ENCODE measurements at places on chromosomes 7 and 10.

- DNase-seq = no peak
These were observed 48.7 kb downstream of the ODAD2 start for GRCh38 chr10:27950242-27950564.

- DNase-seq = no peak
These were observed 37.0 kb upstream of the LCOR start for GRCh38 chr10:96794836-96795733.

GRCh38 chr10:9709849-9710248 is 1307.8 kb upstream of the CELF2 start:
- DNase-seq = no peak

DNA sequence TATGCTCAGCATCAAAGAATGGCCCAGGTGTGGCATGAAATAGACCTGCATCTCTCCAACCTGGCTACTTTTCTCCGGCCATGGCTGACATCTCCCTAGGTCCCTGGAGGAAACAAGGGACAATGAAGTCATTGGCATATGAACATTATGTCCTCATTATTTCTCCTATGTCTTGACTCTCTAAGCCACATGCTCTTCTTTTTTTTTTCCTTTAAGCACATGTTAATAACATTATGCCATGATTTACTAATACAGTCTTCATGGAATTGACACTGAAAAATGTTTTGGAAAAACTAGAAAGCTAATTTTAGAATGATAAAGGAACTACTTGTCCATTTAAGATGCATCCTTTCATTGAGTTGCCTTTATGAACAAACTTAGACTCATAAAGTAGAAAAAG is 628.9 kb downstream of the TNS3 start:
- no peak for DNase-seq

- no peak for DNase-seq
These were observed 12.8 kb upstream of the KAT6B start for GRCh38 chr10:74813381-74814259.

DNA sequence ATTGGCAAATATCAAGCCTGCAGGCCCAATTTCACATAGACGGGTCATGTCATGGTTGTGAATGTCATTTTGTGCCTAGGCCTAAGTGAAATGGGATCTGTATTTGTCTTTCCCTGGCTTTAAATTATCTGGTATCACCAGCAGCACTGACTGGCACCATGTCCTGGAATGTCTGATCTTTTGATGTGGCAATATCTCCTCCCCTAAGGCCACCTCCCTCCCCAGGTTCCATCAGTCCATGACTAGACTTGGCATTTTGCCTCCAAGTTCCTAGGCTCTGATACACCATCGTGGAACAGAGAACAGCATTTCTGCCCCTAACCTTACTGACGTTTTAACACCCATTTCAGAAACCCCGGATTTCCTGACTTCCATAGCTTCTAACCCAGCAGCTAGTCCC is 513.9 kb downstream of the GALNT17 start:
- no peak for DNase-seq

DNA sequence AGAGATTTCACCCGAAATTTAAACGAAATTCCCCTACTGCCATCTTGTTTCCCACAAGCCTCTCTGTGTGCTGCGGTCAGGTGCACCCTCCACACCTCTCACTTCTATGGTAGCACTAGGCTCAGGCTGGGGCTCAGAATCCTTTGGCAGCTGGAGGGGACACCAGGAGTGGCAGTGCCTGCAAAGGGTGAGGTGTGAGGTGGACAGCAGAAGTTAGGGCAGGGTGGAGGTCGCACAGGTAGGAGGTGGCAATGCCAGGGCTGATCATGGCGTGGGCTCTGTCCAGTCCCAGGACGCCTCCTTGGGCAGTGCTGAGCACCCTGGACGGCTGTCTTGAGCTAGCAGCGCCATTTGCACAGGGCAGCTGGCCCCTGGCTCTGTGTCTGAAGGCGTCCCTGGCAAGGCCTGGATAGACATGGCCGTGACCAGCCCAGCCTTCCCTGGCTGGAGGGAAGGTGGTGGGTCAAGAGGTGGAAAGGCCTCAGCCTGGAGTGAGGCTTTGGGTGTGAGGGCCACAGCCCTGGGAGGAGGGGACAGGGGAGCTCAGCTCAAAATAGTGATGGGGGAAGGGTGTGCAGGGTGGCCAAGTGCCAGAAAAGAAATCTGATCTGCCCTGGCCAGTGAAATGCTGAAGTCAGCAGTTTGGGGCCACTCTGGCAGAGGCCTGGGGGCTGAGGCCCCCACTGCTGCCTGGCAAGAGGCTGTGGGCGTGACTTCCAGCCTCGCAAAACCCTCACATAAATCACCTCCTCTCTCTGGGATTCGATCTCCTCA is 40.0 kb downstream of the ZCCHC24 start:
- no peak for DNase-seq

GRCh38 chr10:62437696-62438095 is 63.5 kb downstream of the ZNF365 start:
- DNase-seq = peak; percentile 40

DNA sequence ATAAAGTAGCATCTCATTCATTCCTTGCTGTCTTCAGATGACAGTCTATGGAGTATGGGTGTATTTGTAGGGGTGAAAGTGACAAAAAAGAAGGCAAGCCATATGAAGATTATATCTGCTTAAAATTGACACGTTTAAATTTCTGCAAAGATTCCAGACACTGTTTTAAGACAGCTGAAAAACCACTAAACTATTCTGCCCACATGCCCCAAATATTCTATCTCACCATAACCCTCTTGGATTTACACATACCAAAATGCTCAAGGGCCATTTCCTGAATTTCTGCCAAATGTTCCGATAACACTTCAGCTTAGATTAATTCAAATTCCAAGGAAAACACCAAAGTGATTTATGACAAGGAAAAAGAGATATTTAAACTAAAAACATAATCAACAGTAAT is 99.9 kb upstream of the IL6 start:
- DNase-seq = no peak

- no peak for DNase-seq
These were observed 65.2 kb downstream of the SH2D4B start for GRCh38 chr10:80602881-80603280.

GRCh38 chr10:59037018-59037389 is 139.4 kb upstream of the PHYHIPL start:
- DNase-seq = no peak

Measured in smooth muscle cell of the brain vasculature (primary cell).